ENCODE measurements at places on chromosomes 6 and 20.

DNA sequence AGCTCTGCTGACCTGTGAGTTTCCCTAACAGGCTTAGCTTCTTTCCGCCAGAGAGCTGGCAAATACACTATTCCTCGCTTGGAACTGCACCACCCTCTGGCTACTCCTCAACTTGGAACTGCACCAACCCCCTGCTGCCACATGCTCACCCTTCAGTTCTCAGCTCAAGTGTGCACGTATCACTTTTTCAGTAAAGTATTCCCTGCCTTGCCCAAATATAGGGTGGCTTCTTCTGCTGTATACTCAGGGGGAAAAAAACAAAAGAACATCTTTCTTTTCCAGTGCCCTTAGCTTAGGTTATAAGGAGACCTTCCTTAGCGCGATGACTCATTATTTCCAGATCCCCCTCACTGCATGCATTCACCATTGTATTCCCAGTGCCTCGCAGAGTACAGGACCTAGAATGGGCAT lies 21.2 kb downstream of the GNAS-AS1 start:
- no peak for DNase-seq

- peak; percentile 83 for DNase-seq
Observed at GRCh38 chr6:30820193-30820592, 64.1 kb upstream of the DDR1 start.

DNA sequence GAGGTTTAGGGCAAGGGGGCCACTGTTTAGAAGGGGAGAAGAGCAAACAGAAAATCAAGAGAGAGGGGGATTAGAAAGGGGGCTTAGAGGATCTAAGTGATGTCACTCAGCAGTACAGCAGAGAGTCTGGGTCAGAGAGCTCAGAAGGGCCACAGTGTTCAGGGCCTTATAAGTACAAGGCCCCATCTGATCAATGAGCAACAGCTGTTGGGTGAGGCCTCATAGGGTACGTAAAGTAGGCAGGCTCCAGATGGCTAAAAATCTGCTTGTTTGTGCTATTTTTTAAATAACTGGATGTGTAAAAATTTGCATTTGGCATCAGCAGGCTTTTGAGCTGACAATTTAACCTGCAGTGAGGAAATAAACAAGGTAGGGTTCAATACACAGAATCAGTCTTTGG lies 149.8 kb downstream of the SH3BGRL2 start:
- DNase-seq: no peak

DNA sequence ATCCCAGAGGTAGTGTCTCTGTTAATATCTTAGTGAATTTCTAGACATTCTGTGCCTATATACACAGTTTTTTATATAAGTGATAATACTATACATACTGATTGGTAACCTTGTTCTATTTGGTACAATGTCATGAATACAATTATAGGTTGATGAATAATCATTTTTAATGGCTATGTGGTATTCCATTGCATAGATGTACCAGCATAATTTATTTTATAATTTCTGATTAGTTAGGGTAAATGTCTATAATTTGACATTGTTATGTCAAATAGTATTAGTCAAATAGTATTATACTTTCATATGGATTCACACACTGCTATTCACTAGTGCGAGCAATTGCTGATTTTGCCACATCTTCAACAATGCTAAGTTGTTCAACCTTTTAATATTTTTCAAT lies 110.8 kb upstream of the SCGN start:
- no peak for DNase-seq

- DNase-seq: no peak
Observed at GRCh38 chr6:37600312-37600916, 97.3 kb downstream of the MDGA1 start.

GRCh38 chr6:43973357-43973756 lies 153.9 kb downstream of the MRPL14 start:
- peak; percentile 34 for DNase-seq

GRCh38 chr6:90230548-90231215 lies 66.0 kb downstream of the BACH2 start:
- no peak for DNase-seq

DNA sequence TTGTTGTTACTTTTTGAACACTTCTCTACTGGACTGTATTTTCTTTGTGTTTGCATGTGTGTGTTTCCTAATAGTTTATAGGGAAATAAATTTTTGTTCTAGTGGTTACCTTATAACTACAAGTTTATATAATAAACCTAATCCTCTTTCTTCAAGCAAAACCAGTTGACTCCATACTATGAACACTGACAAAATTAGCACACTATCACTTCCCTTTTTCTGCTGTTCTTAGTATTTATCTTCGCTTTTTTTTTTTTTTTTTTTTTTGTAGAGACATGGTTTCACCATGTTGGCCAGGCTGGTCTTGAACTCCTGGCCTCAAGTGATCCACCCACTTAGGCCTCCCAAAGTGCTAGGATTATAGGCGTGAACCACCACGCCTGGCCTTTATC lies 25.0 kb upstream of the C6orf62 start:
- no peak for DNase-seq

GRCh38 chr6:24845578-24845977 lies 46.9 kb upstream of the ARMH2 start:
- no peak for DNase-seq

DNA sequence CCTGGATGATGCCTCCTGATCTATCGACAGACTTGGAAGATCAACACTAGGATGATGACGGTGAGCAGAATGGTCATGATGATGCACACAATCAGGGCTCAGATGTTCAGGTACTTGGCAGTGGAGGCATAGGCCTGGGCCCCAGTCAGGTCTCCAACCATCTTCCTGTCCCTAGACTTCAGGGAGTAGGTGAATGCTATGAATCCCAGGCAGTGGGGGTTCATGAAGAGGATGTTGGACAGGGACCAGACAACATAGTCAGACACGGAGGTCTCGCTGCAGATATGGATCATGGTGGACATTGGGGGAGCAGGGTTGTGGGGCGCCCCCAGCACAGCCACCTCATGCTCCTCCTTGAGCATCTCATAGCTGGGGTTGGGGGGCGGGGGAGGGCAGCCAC lies 27.5 kb downstream of the HLA-F start:
- DNase-seq: peak; percentile 30

- no peak for DNase-seq
Observed at GRCh38 chr6:149809798-149810197, 54.4 kb downstream of the LRP11 start.

DNA sequence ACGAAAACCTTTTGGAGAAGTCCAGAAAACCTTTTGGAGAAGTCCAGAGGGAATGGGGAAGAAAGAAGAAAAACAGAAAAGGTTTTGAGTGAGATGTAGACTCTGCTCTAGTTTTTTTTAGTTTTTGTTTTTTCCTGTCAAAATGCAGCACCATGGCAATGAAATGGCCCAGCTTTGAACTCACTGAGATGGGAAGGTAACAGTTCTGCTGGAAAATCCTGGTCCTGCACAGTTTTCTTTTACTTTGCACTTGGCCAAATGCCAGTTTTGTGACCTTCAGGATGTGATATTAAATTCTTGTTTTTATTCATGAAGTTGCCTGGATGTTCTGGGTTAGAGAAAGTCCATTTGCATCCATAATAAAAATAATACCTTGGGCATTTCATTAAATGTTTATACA lies 145.7 kb downstream of the CFAP61 start:
- no peak for DNase-seq

- DNase-seq: no peak
Observed at GRCh38 chr6:166410426-166410935, 27.7 kb upstream of the MPC1 start.

DNA sequence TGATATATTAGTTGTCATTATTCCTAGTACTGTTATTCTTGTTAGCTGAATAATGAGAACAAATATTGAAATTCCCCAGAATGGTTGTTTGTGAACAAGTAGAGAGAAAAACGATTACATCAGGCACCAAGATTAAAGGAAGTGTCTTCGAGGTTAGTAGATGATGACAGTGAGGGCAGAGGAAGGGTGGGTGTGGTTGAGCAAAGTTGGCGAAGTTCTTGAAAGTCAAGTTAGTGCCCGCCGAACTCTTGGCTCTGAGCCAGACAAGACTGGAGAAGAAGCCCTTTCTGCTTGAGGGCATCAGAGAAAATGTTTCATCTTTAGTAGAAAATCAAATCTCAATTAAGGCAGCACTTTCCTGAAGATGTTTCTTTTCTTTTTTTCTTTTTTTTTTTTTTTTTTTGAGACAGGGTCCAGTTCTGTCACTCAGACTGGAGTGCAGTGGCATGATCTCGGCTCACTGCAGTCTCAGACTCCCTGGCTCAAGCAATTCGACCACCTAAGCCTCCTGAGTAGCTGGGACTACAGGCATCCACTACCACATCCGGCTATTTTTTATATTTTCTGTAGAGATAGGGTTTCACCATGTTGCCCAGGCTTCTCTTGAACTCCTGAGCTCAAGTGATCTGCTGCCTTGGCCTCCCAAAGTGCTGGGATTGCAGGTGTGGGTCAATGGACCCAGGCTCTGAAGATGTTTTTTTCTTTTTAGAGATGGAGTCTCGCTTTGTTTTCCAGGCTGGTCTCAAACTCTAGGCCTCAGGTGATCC lies 77.1 kb downstream of the SGK1 start:
- DNase-seq: no peak

DNA sequence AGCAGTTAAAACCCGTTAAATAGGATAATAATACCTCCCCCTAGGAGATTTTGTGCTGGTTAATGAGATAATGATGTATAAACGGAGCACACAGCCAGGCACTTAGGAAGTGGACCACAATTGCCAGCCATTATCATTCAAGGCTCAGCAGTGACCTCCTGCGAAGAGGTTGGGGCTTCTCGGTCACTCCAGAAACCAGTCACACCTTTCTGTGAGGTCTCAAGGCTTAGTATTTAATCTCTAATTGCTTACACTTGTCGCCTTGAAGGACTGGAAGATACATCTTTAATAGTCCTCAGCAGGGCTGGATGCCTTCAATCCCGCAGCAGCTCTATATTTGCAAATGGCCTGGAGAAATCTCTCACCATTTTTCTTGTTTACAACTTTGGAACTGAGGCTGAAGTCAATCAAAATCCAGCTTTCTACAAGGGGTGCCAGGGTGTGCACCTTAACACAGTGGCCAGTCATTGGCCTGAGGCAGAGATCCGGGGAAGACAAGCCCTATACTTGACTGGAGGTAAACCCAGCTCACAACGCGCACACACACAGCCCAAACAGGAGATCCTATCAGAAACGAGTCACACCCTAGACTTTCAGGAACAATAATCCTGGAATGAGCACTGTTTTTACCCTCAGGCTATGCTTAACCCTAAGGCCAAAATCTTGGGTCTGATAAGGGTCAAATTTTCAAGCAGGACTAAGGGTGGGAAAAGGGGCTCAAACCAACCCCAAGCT lies 1.2 kb downstream of the POU5F1 start:
- no peak for DNase-seq

DNA sequence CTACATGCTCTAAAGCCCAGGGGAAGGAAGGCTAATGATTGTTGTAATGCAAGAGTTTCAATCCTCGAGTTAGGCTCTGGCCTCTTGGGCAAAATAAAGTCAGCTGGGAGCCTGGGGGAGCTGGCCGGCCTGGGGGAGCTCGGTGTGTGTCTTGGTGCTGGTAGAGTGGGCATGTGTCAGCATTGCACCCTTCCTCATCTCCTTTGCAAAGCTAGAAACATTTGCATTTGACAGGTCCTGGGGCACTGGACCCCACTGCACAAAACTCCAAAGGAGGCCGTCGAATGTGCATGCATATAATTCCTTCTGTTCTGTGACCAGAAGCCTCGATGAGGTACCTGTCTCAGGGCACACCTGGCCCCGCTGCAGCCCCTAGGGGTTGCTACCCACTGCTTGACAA lies 74.6 kb upstream of the SLC22A23 start:
- DNase-seq: peak; percentile 30

DNA sequence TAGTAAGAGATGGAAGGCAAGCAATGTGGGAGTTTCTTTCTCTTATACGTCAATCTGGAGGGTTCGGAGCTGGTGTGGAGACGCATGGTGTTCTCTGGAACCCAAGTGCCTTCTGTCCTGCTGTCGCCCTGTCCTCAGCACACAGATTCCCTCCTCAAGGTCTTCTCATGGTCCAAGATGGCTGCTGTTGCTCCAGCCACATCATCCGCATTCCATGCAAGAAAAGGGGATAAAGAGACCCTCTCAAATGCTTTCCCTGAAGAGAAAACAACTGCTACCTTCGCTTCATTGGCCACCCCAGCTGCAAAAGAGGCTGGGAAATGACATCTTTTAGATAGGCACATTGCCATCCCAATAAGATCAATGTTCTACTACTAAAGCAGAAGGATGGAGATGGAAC lies 151.2 kb downstream of the ANKRD60 start:
- DNase-seq: peak; percentile 14

GRCh38 chr20:13545790-13546189 lies 92.9 kb downstream of the TASP1 start:
- DNase-seq: no peak

GRCh38 chr6:55937951-55938690 lies 62.7 kb upstream of the BMP5 start:
- no peak for DNase-seq

DNA sequence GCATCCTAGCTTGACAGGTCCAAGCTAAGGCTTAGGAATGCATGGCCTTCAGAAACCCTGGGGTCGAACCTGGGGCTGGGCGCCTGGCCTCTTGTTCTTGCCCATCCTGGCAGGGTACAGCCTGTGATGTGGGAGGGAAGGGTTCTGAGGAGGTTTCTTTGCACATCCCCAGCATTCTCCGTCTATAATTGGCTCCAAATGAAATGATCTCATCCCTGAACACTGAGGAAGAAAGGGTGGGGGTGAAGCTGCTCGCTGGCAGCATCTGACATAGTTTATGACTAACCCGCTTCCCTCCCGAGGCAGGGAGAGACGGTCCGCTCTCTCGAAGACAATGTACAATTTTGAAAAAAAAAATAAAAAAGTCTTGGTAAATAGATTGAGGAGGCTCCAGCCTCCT lies 67.1 kb upstream of the ZNFX1 start:
- peak; percentile 62 for DNase-seq

DNA sequence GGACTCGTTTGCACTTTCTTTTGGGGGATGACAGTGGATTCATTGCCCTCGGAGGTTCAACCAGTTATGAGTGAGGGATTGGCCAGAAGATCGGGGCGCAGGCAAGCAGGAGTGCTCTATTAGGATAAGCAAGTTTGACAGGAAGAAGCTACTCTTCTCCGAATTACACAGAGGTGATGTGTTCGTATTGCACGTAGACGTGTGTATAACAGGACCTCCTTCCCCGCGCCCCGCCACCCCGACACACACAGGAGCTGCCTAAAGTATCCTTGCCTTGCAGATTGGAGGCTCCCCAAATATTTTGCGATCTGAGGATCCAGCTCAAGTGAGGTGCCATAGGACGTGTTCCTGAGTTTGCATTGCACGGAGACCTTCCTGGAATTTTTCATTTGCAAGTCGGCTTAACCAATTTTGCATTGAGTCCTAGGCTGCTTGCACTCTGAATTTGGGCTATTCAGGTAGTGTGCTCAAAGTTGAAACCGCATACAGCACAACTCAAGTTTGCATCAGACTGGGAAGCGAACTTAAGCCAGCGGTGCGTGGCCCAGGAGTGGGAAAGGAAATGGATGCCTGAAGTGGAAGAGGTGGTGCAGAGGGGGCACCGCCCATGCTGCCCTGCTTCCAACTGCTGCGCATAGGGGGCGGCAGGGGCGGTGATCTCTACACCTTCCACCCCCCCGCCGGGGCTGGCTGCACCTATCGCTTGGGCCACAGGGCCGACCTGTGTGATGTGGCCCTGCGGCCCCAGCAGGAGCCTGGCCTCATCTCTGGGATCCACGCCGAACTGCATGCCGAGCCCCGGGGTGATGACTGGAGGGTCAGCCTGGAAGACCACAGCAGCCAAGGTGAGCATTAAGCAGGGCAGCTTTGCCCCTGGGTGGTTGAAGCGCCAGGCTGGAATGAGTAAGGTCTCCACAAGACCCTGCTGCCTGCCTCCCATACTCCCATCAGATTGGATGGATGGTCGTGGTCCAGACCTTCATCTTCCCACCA lies 770 bp downstream of the TCF19 start:
- peak; percentile 74 for DNase-seq

GRCh38 chr20:17960927-17961586 lies 7.5 kb downstream of the SNX5 start:
- no peak for DNase-seq

GRCh38 chr6:19472850-19473249 lies 364.3 kb upstream of the ID4 start:
- DNase-seq: peak; percentile 67

All from islet precursor cell (in vitro differentiated cells).